ENCODE measurements at places on chromosomes 11 and 22. TPM values are rescaled to one million over a fixed set of nuclear protein-coding genes. Genes with fewer than 3 reads are reported as not detected.

USP2 gene
- polyA plus RNA-seq = not detected

DNA sequence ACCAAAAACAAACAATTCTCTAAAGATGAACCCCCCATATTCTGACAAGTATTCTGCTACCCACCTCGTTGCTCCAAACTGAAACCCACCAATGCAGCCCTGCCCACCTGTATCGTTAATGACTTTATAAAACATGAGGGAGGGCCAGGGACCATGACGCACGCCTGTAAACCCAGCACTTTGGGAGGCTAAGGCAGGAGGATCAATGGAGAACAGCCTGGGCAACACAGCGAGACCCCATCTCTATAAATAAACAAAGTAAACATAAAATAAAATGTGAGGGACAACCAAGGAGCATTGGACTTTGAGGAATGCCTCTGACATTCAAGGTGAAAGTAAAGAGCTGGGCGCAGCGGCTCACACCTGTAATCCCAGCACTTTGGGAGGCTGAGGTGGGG is 39.8 kb upstream of the ATXN10 start:
- H3K27ac ChIP-seq = no peak overlapping the region
- peaks cover 8% of the 10 kb centered on the region for H3K27me3 ChIP-seq
- H3K4me1 ChIP-seq = no peaks in the 10 kb centered on the region
- H3K36me3 ChIP-seq = no peaks in the 10 kb centered on the region
- no peak overlapping the region for H3K4me3 ChIP-seq

DNA sequence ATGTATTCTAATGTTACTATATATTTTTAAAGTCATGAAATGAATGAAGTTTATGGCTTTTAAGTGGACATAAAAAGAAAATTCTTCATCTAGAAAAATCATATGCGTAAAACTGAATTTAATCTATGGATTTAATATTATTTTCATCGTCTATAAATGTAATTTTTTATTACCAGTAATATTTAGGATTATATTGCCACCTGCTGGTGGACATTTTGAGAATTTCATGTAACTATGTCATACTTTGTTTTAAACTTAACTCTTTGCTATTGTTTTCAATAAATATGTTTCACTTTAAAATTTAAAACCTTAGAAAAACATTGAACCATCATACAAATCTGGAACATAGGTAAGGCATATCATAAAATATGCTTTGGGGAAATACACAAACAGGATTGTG is 66.5 kb upstream of the CEP126 start:
- no peak overlapping the region for H3K4me3 ChIP-seq
- H3K27me3 ChIP-seq = peaks cover 2% of the 10 kb centered on the region
- H3K36me3 ChIP-seq = no peaks in the 10 kb centered on the region
- no peak overlapping the region for H3K27ac ChIP-seq

GRCh38 chr22:41127451-41127850 is 35.1 kb downstream of the EP300 start:
- H3K4me1 ChIP-seq = peaks cover 10% of the 10 kb centered on the region
- peaks cover 4% of the 10 kb centered on the region for H3K27me3 ChIP-seq
- DNase-seq = no peak
- H3K4me3 ChIP-seq = no peak overlapping the region
- H3K36me3 ChIP-seq = peaks cover 41% of the 10 kb centered on the region

- peak overlapping the region; percentile 90 for H3K27ac ChIP-seq
- no peak for DNase-seq
- H3K36me3 ChIP-seq = peaks cover 3% of the 10 kb centered on the region
Measured at GRCh38 chr11:35242412-35243242, 103.7 kb downstream of the CD44 start.

- no peak for DNase-seq
- no peak overlapping the region for H3K27ac ChIP-seq
- no peak overlapping the region for H3K4me3 ChIP-seq
- H3K27me3 ChIP-seq = no peaks in the 10 kb centered on the region
- no peaks in the 10 kb centered on the region for H3K4me1 ChIP-seq
- H3K36me3 ChIP-seq = no peaks in the 10 kb centered on the region
Measured at GRCh38 chr22:41732096-41732772, 32.9 kb downstream of the MEI1 start.

DNA sequence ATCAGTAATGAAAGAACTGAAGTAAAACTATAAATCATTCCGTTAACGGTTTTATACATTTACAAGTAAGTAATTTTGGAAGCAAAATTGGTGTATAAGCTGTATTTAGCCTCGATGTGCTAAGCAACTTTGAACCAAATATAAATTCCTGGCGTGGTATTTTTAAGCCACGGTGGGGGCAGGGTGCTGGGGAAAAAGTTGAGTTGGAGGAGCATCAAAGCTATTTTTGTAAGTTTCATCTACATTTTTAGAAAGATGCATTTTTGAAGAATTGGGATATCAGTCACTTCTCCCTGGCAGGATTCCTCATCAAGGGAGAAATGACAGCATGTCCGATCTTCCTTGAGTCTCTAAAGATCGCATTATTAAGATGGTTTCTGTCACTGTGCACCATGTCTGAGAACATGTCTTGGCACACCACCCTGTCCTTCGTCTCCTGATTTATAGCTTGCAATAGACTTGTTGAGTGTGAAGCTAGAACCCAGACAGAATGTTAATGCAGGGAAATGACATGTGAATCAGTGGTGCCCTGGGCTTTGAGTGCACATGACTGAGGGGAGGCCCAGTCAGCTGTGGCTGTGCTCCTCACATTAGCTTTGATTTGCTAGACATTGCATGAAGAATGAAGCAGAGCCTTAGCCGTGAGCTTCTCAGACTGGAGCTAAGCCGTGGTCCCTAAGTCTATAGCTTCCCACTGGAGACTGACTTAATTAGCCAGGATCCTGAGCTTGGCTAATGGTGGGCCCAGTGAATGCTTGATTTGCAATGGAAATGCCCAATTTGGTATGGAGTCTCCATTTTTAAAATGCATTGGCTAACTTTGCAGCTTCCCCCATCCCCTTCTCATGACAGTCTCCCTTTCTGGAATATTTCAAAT is 127.0 kb downstream of the COMMD9 start:
- no peaks in the 10 kb centered on the region for H3K36me3 ChIP-seq
- H3K27ac ChIP-seq = no peak overlapping the region
- no peaks in the 10 kb centered on the region for H3K27me3 ChIP-seq

GRCh38 chr11:47631473-47631872 is 10.9 kb downstream of the MTCH2 start:
- no peak overlapping the region for H3K27ac ChIP-seq
- DNase-seq = no peak
- H3K36me3 ChIP-seq = peaks cover 35% of the 10 kb centered on the region
- H3K4me1 ChIP-seq = no peaks in the 10 kb centered on the region
- H3K4me3 ChIP-seq = no peak overlapping the region
- peaks cover 2% of the 10 kb centered on the region for H3K27me3 ChIP-seq

All from immature natural killer cell (primary cell).